Keratinocyte (primary cell): ENCODE measurements at places on chromosomes 13 and 19.
A peak's percentile ranks its signal among the peaks of the same experiment; 100 is the strongest.

GRCh38 chr19:10450853-10451609 is 30.7 kb downstream of the PDE4A start:
- DNase-seq: no peak

DNA sequence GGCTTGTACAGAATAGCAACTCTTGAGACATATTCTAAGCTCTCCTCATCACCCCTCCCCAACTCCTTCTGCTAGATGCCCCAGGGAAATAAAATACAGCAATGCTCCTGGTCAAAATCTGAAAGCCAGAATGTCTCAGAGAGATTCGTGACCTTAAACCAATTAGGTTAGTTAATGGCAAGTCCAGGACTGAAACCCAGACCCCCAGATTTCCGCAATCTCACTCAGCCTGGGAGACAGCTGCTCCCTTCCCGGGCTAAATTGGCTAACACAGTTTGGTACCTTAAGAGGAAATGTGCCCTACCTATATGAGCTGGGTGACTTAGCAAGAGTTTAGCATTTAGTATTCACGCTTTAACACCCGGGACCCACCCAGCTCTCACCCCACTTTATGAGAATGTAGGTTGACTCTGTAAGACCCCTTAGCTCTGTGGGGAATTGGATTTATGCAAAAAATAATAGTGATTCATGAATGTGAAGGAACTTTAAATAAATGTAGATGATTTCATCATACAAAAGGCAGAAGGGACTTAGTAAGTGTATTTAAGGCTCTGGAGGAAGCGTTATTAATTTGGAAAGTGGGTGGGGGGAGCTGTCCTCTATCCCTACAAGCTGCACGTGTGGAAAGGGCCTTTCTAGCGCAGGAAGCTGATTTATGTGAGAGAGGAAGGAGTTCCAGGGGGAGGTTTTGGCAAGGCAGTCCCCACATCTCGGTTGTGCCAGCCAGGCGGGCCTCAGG is 1.1 kb downstream of the DLEU7 start:
- no peak for DNase-seq

GRCh38 chr19:37997911-37998344 is 90.9 kb downstream of the SIPA1L3 start:
- DNase-seq: no peak

- DNase-seq: no peak
Observed at GRCh38 chr13:30088312-30088855, 219.0 kb downstream of the KATNAL1 start.

DNA sequence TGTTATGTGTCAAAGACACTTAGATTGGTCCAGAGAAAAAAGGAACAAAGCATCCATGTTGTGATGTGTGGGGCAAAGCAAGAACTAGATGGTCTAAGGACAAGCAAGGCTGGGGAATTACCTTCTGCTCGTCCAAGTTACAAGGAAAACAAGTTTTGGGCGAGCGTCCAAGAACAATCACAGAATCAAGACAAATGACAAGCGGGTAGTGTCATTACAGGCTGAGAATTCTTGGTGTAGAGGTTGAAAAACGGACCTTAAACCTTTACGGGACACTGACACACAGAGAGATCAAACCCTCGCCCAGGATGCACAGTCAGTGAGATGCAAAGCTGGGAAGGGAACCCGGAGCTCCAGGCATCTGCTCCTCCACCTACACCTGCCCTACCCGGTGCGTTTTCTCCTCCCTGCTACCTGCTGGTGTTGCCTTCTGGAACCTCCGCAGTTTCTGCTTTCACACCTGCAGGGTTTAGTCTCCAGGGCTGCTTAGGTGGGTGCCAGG is 515 bp upstream of the ZNF324B start:
- no peak for DNase-seq

DNA sequence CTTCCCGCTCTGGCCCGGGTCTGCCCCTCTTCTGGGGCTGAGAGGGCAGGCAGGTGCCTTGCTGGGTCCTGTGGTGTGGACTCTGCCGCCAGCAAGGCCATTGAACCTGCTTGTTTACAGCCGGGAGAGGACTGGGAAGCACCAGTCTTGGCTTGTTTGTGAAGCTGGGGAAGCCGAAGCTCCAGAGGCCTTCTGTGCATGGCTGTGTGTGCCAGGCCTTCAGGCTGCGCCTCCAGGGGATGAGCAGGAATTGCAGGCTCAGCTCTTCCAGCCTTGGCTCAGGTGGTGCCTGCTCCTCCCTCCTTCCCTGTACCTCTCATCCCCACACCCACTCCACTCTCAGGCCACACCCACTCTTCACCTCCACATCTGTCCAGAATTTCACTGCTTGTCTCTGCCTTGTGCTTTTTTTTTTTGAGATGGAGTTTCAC is 17.5 kb downstream of the NDUFB7 start:
- DNase-seq: no peak

- DNase-seq: peak; percentile 28
Observed at GRCh38 chr13:32261567-32261966, 53.6 kb downstream of the ZAR1L start.

DNA sequence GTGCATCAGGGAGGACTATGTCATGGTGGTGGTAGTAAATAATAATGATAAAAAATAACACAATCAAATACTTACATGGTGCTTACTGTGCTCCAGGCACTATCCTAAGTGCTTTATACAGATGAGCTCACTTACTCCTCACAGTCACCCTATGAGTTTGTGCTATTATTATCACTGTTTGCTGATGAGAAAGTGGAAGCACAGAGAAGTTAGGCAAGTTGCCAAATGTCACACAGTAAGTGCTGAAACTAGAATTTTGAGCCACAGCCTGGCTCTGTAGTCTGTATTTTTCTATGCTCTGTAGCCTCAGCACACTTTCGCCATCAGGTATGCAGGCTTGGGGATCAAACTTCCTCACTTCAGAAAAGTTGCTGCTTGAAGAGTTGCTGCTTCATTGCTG is 46.6 kb downstream of the HTR2A start:
- no peak for DNase-seq

GRCh38 chr19:35421362-35421761 is 26.7 kb upstream of the FFAR2 start:
- no peak for DNase-seq

GRCh38 chr13:51520524-51520923 is 63.7 kb upstream of the WDFY2 start:
- DNase-seq: no peak

GRCh38 chr19:1411255-1412191 is 4.1 kb downstream of the DAZAP1 start:
- DNase-seq: no peak

GRCh38 chr13:37369616-37370015 is 229.0 kb downstream of the POSTN start:
- DNase-seq: no peak

GRCh38 chr13:29402166-29402636 is 193.3 kb downstream of the SLC7A1 start:
- no peak for DNase-seq

- no peak for DNase-seq
Observed at GRCh38 chr19:18167011-18167410, 6.6 kb upstream of the IFI30 start.

DNA sequence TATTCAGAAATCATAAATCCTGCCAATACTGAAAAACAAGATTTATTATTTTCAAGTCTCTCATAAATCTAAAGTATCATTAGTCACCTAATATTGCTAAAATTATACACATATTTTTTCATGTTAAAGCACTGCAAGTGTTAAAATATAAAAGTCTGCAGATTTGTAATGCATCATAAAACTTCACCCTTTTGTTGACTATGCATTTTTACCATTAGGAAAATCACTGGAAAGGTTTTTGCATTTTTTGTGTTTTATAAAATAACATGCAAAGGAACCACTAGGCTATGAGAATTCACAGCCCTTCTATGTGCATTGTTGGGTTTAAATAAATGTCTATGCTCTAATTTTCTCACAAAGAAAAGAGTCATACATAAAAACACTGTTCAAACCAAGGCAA is 407.3 kb downstream of the DACH1 start:
- no peak for DNase-seq

DNA sequence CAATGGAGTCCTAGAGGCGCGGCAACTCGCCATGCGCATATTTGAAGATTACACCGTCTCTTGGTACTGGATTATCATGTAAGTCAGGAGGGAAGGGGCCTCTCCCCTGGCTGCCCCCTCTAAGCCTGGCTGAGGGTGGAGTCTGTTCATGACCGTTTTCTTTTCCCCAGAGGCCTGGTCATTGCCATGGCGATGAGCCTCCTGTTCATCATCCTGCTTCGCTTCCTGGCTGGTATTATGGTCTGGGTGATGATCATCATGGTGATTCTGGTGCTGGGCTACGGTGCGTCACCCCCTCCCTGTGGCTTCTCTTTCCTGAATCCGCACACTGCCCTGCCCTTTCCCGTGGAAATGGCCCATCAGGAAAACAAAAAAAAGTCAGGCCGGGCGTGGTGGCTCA is 6.5 kb downstream of the SLC44A2 start:
- no peak for DNase-seq

- no peak for DNase-seq
Observed at GRCh38 chr13:111241006-111241755, 79.3 kb upstream of the TEX29 start.

DNA sequence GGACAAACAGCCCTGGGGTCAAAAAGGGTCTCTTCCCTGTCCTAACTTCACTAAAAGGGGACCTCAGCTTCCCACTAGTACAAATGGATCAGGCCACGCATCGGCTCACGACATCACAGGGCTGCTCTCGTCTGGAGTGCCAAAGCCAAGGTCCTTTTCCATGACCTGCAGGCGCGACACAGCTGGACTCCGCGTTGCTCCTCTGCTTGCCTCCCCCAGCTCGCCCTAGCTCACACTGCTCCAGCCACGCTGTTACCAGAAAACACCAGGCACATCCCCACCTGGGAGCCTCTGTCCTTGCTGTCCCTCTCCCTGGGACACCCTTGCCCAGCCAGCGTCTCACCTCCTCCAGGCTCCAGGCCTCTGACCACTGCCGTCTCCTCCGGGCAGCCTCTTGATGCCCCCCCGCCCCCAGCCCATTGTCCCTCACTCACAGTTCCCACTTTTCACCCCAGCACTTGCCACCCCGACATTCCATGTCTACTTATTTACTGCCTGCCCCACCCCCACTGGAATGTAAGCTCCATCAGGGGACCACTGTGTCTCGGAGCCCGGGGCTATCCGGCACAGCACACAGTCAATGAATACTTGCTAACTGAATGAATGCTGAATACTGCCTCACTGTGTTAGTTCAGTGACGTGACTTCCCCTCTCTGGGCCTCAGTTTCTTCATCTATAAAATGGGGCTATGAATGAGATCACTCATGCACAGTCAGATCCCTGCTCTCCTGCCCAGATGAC is 20.7 kb downstream of the AKT2 start:
- no peak for DNase-seq

GRCh38 chr13:36412736-36413135 is 19.6 kb upstream of the CCNA1 start:
- DNase-seq: no peak

DNA sequence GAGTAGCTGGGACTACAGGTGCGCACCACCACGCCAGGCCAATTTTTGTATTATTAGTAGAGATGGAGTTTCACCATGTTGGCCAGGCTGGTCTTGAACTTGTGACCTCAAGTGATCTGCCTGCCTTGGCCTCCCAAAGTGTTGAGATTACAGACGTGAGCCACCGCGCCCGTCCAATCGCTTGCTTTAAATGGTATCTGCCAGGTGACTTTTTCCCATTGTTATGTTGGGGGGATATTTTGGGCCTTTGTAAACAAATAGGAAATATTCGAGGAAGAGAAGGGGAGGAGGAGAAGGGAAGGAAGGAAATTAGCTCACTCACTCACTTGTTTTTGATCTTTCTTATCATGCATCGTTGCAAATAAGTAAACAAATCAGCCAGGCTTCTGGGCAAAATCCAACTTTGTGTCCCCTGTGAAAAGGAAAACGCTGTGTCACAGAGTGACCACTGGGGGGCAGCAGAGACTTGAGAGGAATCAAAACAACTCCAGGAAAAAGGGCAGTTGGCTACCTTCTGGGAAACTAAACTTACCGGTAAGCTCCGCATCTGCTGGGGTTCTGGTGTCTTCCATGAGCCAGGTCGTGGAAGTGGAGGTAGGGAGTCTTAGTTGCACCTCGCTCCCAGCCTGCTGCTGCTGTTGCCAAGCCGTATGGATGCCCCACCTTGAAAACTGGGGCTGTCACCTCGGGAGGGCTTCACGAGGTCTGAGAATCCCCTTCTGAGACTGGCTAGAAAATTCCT is 9.3 kb upstream of the RANBP3 start:
- DNase-seq: no peak

GRCh38 chr19:33391631-33392249 is 18.2 kb downstream of the CEBPG start:
- no peak for DNase-seq

GRCh38 chr19:40445780-40446262 is 1.7 kb upstream of the SERTAD3 start:
- DNase-seq: no peak

- DNase-seq: no peak
Observed at GRCh38 chr13:77062097-77062496, 35.1 kb upstream of the FBXL3 start.

DNA sequence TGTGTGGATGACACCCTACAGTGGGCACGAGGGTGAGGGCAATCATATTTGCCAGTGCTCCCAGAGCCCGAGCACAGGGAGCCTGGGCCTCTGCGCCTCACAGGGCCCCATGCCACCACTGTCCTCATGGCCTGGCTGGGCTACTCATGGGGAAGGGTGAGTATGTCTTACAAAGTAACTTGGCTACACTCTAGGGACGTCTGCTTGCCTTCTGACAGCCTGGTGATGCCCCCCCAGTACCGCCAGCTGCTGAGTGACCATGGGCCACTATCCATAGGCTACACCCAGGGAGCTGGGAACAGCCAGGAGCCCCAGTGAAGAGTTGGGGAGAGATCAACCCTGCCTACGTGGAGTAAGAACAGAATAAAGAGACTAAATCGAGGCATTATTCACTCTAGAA is 78.8 kb downstream of the SERP2 start:
- DNase-seq: no peak

GRCh38 chr19:48661711-48662090 is 11.1 kb downstream of the NTN5 start:
- no peak for DNase-seq

GRCh38 chr19:12722566-12723380 is 959 bp downstream of the TNPO2 start:
- peak; percentile 88 for DNase-seq

- DNase-seq: no peak
Observed at GRCh38 chr19:13652810-13653590, 111.3 kb upstream of the MRI1 start.

DNA sequence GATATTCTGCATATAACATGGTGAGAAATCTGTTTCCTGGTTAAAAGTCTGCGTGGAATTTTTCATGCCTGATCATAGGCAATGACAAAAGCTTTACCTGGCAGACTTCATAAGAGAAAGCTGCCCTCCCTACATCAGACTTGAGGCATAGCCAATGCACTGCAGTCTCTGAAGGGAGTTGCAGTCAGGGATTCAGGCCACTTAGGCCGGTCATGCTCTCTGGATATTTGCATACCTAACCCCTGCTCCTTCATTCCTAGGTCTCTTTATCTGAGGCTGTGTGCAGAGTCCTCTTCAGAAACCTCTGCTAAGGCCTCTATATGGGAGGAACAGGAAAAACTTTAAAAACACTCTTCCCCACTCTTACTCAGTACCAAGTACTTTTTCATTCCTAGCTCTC is 287.4 kb downstream of the PCDH17 start:
- DNase-seq: no peak

- DNase-seq: no peak
Observed at GRCh38 chr13:37884674-37885073, 15.1 kb upstream of the TRPC4 start.
